ENCODE measurements at places on chromosomes 3 and 15.

GRCh38 chr3:43979645-43980044, 262.0 kb upstream of the TOPAZ1 start:
- DNase-seq = no peak

DNA sequence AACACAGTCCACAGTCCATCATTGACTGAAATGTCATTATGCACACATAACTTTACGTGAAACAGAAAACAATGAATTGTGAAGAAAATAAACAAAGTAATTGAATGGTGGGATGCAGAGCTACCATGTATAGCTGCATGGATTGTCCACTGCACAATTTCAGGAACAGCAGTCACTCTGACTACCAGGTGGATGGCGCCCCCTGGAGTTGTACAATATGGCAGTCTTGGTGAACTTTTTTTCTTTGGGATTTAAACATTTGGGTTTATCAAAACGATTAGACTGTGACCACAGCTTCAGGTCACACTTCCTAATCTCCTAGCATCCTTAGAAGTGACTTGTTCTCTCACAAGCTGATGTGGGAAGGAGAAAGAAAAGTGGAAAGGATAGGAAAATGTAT, 48.9 kb upstream of the TCF12 start:
- DNase-seq = peak; percentile 18

- no peak for DNase-seq
Observed at GRCh38 chr3:129727707-129728106, 121.2 kb upstream of the PLXND1 start.

DNA sequence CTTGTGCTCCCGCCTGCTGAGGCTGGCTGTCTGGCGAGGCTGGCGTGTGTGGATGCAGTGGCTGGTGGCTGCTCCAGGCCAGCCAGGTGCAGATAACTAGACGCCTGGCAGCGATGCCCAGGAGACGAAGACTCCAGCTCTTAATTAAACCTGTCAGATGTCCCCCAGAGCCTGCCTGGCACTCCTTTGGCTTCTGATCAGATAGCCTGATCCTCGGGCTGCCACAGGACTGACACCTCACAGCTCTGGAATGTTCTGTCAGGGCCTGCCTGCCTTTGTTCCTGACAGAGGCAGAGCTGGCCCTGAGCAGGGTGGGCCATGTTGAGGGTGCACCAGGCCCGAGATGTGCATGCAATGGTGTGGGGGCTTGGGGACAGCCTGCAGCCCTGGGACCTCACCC, 36.5 kb downstream of the PLXNA1 start:
- no peak for DNase-seq

DNA sequence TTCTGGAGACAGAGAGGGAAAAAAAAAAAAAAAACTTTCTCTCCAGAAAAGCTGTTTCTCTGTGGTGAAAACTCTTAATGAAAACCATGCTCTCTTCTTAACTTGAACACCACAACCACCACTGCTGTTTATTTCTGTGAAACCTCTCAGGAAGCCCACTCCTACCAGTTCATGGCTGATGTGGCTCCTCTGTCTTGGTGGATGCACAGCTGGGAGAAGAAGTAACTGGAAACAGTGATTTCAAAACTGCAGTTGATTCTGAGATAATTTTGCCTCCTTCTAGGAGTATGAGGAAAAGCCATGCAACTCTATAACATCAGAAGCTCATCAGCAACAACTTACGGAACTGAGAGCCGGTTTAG, 40.2 kb upstream of the PYGO1 start:
- no peak for DNase-seq

- no peak for DNase-seq
Observed at GRCh38 chr3:165336786-165337185, 140.6 kb upstream of the SLITRK3 start.

DNA sequence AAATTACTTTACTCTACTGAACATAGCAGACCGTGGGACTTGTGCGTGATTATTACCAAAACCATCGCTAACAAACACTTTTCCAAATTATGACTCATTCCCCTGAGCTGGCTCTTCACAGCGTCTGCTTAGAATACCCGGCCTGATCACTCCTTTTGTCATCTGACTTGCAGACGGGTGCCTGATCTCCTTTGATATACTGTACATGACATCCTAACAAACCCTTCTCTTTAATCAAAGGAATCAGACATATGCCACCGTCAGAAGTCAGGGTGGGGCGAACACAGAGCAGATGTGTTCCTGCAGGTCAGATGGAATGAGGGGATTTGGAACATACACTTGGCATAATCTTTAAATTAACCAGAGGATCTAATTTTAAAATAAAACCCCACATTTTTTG, 48.5 kb upstream of the SH3GL3 start:
- DNase-seq = no peak

DNA sequence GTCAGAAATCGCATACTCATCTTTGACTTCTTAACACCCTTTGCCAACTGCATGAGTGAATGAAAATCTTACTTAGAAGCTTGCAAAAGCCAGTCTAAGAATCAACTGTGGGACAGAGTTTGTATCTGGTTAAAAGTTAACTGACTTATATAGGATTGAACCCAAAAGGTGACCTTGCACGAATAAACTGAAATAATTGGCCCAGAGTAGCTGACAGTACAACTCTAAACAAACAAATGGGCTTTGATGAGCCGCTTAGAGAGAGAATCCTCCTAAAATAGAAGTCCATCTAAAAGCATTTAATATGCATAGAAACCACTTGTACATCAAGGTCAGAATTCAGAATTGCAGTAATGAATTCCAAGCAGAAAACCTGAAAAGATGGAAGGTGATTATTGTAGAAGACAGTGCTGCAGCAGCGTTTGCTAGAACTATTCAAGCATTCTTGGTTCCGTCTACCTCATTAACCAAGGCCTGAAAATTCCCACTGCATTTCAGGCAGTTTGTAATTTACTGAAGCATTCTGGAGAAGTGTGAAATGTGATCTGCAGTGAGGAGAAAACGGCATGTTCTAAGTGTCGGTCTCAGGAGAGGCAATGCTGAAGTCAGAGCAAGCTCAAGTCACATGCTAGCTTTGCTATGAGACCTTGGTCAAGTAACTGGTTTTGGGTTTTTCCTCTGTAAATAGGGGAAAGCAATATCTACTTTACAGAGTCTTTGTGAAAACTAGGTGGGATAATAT, 103.7 kb downstream of the CADPS start:
- no peak for DNase-seq

DNA sequence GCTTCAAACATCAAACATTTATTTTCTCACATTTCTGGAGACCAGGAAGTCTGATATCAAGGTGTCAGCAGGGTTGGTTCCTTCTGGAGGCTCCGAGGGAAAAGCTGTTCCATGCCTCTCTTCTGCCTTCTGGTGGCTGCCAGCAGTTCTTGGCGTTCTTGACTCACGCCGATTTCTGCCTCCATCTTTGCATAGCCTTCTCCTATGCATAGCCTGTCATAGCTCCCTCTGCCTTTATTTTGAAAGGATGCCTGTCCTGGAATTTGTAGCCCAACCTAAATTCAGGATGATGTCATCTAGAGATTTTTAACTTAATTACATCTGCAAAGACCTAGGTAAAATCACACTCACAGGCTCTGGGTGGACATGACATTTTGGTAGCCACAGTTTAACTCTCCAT, 70.4 kb downstream of the RGMA start:
- DNase-seq = no peak

GRCh38 chr15:39543651-39544050, 37.2 kb upstream of the THBS1 start:
- DNase-seq = no peak

- no peak for DNase-seq
Observed at GRCh38 chr3:58708116-58708791, 41.7 kb upstream of the FAM3D start.

DNA sequence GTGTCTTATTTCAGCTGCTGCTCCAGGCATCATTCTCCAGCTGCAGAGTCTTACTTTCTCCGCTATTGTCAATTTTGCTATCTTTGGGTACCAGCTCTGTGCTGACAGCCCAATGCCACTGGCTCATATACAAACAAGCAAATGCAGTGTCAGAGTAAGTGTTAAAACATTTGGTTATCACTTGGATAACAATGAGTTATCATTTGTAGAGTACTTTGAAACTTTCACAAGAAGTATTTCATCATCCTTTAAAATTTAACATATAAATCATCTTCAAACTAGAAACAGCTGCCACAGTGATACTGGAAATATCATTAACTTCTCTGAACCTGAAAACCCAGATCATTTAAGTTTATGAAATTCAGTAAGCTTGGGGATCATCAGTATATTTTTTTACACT, 13.8 kb downstream of the TSPAN3 start:
- DNase-seq = no peak

DNA sequence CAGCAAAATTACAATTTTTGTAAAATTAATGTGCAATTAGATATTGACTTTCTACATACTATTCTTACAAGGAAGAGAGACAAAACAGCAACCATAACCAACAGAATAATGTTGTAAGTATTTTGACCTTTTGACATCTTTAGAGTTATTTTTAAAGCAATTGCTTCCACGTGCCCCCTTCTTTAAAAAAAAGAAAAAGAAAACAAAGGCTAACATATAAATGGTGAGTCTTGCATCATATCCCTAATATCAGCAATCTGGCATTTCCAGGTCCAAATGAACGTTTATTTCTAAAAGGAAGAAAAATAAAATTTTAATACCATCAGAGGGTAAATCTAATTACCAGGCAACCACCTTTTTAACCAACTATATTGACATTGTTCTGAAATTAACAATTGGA, 19.3 kb upstream of the STRIT1 start:
- no peak for DNase-seq

DNA sequence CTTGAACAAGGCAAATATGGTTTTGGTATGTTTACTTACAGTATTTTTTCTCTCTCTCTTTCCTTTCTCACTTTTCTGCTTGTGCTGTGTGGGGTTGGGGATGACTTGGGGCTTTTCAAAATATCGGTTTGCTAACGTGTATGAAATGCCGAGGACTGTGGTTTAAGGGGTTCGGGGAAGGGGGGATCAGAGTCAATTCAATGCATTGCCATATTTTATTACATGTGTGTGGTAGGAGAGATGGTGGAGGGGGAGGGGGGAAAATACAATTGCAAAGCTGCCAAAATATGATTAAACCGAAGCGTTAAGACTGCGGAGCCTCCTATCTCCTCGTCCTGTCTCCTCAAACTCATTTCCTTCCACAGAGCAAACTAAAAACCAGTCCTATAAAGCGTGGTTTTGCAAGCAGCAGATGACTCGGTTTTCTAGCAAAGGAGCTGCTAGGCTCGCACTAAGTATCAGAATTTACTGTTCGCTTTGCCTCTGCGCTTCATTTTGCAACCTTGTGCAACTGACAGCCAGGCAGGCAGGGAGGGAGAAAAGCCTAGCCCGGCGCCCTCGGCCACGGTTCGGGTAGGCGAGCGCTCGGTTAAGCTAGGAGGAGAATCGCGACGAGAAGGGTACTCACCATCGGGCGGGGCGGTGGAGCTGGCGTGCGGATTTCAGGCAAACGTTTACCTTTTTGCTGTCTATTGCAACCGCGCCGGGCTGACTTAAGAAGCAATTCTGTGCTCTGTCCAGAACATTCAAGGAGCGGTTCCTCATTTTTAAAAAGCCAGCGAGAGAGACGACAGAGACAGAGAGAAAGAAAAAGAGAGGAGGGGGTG, 4.0 kb upstream of the NR2F2 start:
- no peak for DNase-seq

- no peak for DNase-seq
Observed at GRCh38 chr3:40951636-40952035, 247.7 kb upstream of the CTNNB1 start.

GRCh38 chr3:117995842-117996437, 1038.7 kb downstream of the IGSF11 start:
- DNase-seq = no peak

DNA sequence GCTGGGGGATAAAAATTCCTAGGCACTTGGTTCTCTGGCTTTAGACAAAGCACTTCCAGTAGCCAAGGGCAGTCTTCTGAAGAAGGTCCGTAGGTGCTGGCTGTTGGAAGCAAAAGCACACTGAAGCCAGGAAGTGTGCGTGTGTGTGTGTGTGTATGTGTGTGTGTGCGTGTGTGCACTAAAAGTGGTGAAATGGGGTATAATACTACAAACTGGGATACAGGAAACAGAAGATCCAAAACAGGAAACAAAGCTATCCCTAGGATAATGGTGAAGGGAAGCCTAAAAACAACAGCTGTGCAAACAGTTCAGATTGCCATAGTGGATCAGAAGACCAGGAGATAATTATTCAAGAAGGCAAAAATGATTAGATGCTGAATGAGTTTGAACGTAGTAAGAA, 103.4 kb downstream of the IL20RB start:
- no peak for DNase-seq

GRCh38 chr15:67685008-67685599, 140.2 kb upstream of the SKOR1 start:
- no peak for DNase-seq

- no peak for DNase-seq
Observed at GRCh38 chr3:76267851-76268380, 482.6 kb upstream of the ZNF717 start.

DNA sequence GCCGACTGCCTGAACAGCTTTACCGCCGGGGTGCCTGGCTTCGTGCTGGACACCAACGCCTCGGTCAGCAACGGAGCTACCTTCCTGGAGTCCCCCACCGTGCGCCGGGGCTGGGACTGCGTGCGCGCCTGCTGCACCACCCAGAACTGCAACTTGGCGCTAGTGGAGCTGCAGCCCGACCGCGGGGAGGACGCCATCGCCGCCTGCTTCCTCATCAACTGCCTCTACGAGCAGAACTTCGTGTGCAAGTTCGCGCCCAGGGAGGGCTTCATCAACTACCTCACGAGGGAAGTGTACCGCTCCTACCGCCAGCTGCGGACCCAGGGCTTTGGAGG, 815 bp downstream of the SPINT1 start:
- no peak for DNase-seq

DNA sequence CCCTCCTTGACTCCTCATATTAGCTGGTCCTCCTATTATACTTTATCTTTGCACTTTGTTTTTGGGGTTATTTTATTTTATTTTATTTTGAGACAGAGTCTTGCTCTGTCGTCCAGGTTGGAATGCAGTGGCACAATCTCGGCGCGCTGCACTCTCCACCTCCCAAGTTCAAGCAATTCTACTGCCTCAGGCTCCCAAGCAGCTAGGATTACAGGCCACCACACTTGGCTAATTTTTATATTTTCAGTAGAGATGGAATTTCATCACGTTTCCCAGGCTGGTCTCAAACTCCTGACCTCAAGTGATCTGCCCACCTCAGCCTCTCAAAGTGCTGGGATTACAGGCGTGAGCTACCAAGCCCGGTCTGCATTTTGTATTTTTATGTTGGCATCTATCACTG, 126.7 kb downstream of the FOXB1 start:
- no peak for DNase-seq

GRCh38 chr15:81126892-81127291, 7.2 kb upstream of the CFAP161 start:
- no peak for DNase-seq

DNA sequence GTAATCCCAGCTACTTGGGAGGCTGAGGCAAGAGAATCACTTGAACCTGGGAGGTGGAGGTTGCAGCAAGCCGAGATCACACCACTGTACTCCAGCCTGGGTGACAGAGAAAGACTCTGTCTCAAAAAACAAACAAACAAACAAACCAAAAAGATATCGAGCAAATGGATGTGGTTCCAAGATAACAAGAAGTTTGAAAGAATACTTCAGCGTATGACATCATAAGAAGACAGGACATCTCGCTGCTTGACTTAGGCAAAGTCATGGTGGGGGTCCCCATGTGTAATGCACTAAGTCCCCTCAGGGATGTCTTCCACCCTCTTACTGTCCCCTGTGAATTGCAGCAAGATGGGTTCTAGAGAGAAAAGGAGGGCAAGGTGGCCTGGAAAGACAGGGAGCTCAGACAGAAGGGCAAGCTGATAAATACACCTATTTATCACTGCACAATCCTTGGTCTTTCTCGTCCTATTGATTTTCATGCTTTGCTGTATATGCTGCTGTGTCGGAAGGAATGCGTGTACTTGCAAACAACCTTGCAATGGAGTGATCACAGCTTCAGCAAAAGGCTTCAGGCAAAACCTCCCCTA, 115.0 kb downstream of the BDH1 start:
- DNase-seq = no peak
